ENCODE measurements at places on chromosomes 7 and 10. TPM values are rescaled to one million over a fixed set of nuclear protein-coding genes. Genes with fewer than 3 reads are reported as not detected.

DNA sequence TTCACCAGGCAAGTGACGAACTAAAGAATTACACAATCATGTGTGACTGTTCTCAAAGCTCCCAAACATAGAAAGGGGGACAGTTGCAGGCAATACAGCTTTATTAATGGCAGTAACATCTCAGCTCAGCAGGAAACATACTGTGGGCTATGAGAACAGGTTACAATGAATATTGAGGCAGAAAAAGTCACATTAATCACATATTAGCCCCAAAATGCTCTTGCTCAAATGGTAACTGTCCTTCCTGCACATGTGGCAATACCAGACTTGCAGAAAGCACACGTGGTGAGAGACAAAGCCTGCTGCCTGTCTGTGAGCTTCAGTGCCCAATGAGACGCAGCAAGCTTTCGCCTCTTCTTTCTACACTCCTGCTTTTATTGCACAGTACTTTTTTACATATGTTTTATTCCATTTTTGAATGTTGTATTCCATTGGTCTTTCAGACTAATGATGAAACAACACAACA is 104.9 kb upstream of the ACBD5 start:
- DNase-seq, result no peak

- no peak for DNase-seq
Observed at GRCh38 chr10:44278837-44279324, 106.0 kb downstream of the CXCL12 start.

Gene ZNF365
- 8.2 TPM for total RNA-seq

- DNase-seq, result no peak
Observed at GRCh38 chr7:30514177-30514576, 9.5 kb upstream of the GGCT start.

- DNase-seq, result no peak
Observed at GRCh38 chr10:124129471-124129870, 36.1 kb upstream of the CHST15 start.

DNA sequence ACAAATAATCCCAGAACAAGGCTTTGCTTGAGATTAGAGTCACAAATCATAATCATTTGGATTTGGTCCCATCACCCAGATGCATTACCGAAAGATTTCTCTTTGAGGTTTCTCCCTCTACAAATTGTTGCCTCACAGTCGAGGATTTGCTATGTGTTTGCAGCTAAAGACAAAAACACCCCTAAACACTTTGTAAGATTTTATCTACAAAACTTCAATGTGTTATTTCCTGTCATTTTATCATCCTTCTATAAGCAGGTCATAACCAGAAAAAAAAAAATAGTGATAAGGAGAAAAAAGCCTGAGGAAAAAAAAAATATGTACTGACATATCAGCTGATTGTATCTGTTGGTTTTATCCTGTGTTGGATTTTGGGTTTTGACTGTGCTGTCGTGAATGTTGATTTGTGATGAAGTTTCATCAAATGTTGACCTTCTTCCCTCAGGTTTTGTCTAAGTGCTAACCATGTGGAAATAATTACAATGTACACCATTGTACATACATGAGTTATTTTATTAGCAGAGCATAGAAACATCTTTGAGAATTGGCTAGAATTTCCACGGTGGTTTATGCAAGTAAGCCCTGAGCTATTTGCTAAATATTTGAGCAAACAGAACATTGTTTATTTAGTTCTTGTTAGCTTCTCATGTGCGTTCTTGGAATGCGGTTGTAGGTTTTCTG is 274.4 kb downstream of the NEBL start:
- DNase-seq, result no peak

Gene EPHB4
- 37.1 TPM for total RNA-seq

DNA sequence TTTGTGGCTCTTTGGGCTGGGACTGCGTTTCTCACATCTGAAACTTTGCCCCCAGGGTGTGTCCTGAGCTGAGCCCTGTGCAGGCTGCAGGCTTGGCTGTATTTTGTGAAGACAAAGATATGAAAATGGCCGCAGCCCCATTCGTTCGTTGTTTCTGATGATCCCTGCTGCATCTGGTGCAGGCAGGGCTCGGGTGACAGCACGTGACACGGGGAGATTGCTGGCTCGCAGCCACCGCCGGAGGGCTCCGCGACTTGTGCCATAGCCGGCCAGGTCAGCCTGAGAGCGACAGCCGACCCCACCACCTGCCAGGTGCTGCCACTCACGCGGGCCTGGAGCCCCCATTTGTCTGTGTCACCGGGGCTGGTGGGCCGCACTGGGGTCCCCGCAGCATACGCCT is 81.3 kb downstream of the ZRANB1 start:
- DNase-seq, result no peak

GRCh38 chr10:15585303-15585715 is 134.4 kb downstream of the ITGA8 start:
- DNase-seq, result peak; percentile 40

Gene FAM180A
- total RNA-seq, result not detected

GRCh38 chr7:138245682-138246081 is 169.4 kb downstream of the AKR1D1 start:
- DNase-seq, result no peak

DNA sequence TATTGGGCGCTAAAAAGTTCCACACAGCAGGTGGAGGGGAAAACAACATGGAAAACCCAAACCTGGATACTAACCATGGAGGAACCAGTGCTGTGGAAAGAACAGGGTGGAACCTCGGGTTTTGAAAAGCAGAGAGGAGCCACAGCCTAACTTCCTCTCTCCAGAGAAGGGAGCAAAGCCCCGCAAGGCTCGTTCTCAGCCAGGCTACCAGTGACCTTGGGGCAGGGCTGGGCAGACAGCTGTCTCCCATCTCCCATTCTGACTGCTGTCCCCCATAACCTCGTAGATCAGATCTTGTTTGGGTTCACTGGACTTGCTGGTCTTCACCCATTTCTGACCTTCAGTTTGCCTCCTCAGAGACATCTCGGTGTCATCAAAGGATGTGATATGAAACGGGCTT is 47.5 kb upstream of the FGFR2 start:
- DNase-seq, result no peak

DNA sequence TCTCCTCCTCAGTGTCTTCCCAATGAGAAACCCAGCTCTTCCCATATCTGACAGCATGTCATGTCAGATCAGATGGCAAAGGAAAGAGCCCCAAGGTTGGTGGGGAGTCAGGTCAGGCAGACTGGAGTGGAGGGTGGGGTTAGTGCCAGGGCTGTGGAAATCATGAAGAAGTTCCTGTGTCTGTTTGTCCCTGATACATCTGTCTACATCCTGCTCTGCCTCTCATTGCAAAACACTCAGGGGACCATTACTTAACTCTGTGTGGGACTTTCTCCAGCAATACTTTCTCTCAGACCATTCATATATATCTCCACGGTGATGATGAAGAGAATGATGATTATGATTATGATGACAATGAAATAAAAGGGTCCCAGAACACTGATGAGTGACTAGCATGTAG is 3.3 kb downstream of the PRRT4 start:
- no peak for DNase-seq
